Kidney (tissue), 22 donors: ENCODE measurements at places on chromosomes 3 and 15. TPM values are rescaled to one million over a fixed set of nuclear protein-coding genes. Genes with fewer than 3 reads are reported as not detected.

DNA sequence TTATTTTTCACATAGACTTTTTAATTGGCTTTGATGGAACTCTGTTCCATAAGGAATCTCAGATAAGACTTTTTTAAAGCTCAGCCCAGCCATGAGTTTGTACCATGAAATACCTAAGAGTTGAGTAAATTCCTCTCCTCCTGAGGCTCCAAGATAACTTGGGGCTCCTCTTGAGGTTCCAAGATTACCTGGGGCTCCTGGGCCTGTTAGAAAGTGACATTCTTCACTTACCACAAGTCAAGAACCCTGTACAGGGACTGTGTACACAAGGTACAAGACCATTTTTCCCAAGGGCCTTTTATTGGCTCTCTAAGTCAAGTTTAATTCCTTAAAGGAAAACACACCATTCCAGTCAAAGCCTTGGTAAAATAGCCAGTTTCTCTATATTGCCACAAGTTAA is 111.3 kb upstream of the PRR20G start:
- H3K4me1 ChIP-seq = no peaks in the 10 kb centered on the region
- no peak for DNase-seq
- H3K27me3 ChIP-seq = no peaks in the 10 kb centered on the region
- no peak overlapping the region for H3K4me3 ChIP-seq

GRCh38 chr15:96321639-96322535 is 8.6 kb upstream of the NR2F2 start:
- peak; percentile 85 for DNase-seq
- peak overlapping the region; percentile 95 for H3K27ac ChIP-seq
- H3K36me3 ChIP-seq = no peaks in the 10 kb centered on the region
- peak overlapping the region; percentile 71 for H3K4me3 ChIP-seq
- H3K4me1 ChIP-seq = peaks cover 10% of the 10 kb centered on the region

GRCh38 chr15:66935688-66936087 is 129.7 kb upstream of the SMAD3 start:
- H3K36me3 ChIP-seq = no peaks in the 10 kb centered on the region
- DNase-seq = no peak
- no peaks in the 10 kb centered on the region for H3K27me3 ChIP-seq
- H3K4me3 ChIP-seq = no peak overlapping the region

- H3K27ac ChIP-seq = peak overlapping the region; percentile 63
- peak; percentile 52 for DNase-seq
- peaks cover 26% of the 10 kb centered on the region for H3K4me1 ChIP-seq
- no peaks in the 10 kb centered on the region for H3K36me3 ChIP-seq
These were observed 6.9 kb downstream of the PLXND1 start for GRCh38 chr3:129599607-129600006.

GRCh38 chr15:68106656-68107055 is 52.5 kb downstream of the PIAS1 start:
- no peak overlapping the region for H3K27ac ChIP-seq
- no peak for DNase-seq
- H3K27me3 ChIP-seq = no peaks in the 10 kb centered on the region
- H3K36me3 ChIP-seq = peaks cover 5% of the 10 kb centered on the region
- H3K4me1 ChIP-seq = no peaks in the 10 kb centered on the region

DNA sequence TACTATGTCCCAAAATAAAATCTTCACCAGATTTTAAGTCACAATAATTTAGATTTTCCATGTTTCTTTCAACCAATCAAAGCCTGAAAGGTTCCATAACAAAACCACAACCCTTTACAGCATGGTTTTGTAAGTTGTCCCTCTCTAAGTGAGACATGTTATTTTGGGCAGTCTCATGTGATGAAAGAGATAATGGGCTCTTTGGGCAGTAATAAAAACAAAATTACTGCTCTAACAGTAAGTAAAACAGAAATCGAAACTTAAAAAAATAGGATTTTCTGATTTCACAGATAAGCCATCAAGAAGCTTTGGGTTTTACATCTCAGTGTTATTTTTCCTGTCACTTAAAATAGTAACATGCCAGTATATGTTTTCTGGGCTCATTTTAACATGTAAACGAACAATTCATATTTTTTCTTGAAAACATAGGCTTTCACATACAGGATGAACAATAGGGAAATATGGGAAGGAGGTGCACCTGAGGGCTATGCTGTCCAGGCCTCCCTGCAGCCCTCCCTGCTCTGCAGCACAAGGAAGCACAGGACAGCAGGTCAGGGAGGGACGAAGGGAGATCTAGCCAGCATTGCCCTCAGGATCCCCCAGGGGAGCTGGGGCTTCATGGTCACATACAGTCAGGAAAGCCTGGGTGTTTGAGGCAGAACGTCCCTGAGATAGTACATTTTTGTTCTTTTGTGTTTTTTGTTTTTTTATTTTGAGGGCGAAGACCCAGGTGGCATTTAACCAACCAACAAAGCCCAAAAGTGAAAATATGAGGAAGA is 157.4 kb downstream of the SHOX2 start:
- no peaks in the 10 kb centered on the region for H3K4me1 ChIP-seq
- H3K4me3 ChIP-seq = no peak overlapping the region
- H3K27ac ChIP-seq = no peak overlapping the region
- DNase-seq = no peak
- no peaks in the 10 kb centered on the region for H3K27me3 ChIP-seq

DNA sequence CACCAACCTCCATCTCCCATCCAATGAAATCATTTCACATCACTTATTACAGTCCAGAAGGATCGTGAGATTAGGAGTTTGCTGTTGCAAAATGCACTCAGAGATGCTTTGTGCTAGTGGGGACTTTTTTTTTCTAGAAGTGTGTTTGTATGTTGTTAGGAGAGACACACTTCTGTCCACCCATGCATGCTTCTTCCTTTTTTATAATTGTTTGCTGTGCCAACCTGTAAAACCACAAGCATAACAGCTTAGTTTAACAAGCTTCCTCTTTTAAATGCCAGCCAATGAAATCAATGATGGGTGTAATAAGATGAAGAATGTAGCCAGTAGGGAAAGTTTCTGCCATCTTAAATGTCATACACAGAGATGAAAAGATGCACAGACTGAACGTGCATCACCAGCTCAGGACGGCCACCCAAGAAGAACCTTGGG is 305.6 kb upstream of the STT3B start:
- H3K27me3 ChIP-seq = no peaks in the 10 kb centered on the region
- H3K4me3 ChIP-seq = no peak overlapping the region
- H3K36me3 ChIP-seq = no peaks in the 10 kb centered on the region
- no peaks in the 10 kb centered on the region for H3K4me1 ChIP-seq
- no peak overlapping the region for H3K27ac ChIP-seq

GRCh38 chr3:32614956-32615355 is 44.3 kb upstream of the DYNC1LI1 start:
- no peak overlapping the region for H3K27ac ChIP-seq
- no peaks in the 10 kb centered on the region for H3K27me3 ChIP-seq
- H3K4me3 ChIP-seq = no peak overlapping the region
- no peaks in the 10 kb centered on the region for H3K36me3 ChIP-seq
- DNase-seq = no peak

GRCh38 chr15:63587527-63587926 is 9.7 kb upstream of the FBXL22 start:
- no peaks in the 10 kb centered on the region for H3K27me3 ChIP-seq
- H3K4me1 ChIP-seq = no peaks in the 10 kb centered on the region
- no peak overlapping the region for H3K4me3 ChIP-seq

- H3K27ac ChIP-seq = no peak overlapping the region
- no peaks in the 10 kb centered on the region for H3K27me3 ChIP-seq
These were observed 11.4 kb downstream of the PRR20G start for GRCh38 chr3:127276396-127276795.

- no peaks in the 10 kb centered on the region for H3K27me3 ChIP-seq
- H3K36me3 ChIP-seq = no peaks in the 10 kb centered on the region
- H3K27ac ChIP-seq = no peak overlapping the region
- no peaks in the 10 kb centered on the region for H3K4me1 ChIP-seq
These were observed 16.2 kb upstream of the XIRP1 start for GRCh38 chr3:39208463-39209055.

- H3K4me1 ChIP-seq = peaks cover 2% of the 10 kb centered on the region
- no peak for DNase-seq
- peak overlapping the region; percentile 98 for H3K4me3 ChIP-seq
- no peak overlapping the region for H3K27ac ChIP-seq
These were observed 1.4 kb downstream of the PSMA4 start for GRCh38 chr15:78541744-78542034.

DNA sequence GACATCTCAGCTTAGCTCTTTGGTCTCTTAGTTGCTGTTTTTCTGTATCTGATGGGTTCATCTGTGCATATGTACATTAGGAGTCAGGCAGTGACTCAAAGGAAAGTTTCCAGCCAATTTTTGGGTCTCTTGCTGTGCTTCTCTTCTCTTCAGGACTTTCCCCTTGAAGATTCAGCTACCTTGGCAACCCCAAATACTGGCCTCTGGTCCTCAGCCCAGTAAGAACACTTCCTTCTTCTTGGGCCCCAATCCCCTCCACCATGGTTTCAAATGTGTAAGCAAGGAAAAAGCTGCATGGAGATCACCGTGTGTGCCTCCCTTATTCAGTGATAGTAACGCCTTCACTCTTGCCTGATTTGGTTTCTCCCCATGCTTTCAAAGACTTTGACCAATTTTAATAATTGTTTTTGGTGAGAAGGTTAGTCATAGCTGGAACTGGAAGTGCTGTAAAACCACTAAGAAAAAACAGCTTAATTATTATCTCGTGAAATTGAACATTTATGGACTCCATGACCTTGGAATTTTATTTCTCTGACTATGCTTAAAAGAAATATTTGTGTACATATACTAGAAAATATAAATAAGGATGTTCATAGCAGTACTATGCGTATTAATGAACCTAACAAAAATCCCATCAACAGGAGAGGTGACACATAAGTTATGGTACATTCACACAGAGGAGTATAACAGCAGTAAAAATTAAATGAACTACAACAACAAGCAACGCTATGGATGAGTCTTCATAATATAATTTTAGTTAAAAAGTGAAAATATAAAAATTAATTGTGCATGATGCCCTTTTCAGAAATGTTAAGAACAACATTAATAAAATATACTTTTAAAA is 125.3 kb upstream of the BCL6 start:
- H3K27me3 ChIP-seq = no peaks in the 10 kb centered on the region
- no peaks in the 10 kb centered on the region for H3K36me3 ChIP-seq
- no peak overlapping the region for H3K27ac ChIP-seq
- no peak overlapping the region for H3K4me3 ChIP-seq

GRCh38 chr3:67470207-67470606 is 184.2 kb downstream of the SUCLG2 start:
- no peak for DNase-seq
- H3K4me1 ChIP-seq = no peaks in the 10 kb centered on the region
- H3K27ac ChIP-seq = no peak overlapping the region
- H3K36me3 ChIP-seq = no peaks in the 10 kb centered on the region
- no peak overlapping the region for H3K4me3 ChIP-seq

DNA sequence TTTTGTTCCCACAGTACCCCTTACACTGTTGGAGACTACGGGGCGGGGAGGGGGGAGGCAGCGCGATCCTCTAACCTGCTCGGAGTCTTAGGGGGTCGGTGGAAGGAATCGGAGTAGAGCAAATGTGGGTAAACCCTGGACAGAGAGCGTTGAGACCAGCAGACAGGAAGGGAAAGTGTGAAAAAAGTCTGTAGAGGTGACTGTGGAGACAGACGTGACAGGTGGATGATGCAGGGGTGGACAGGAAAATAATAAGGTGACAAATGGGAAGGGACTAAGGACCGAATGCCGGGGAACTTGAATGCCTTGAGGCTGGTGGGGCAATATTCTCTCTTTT is 424 bp downstream of the EAF2 start:
- H3K4me3 ChIP-seq = peak overlapping the region; percentile 89
- H3K4me1 ChIP-seq = peaks cover 4% of the 10 kb centered on the region
- H3K27me3 ChIP-seq = no peaks in the 10 kb centered on the region
- peak overlapping the region; percentile 36 for H3K27ac ChIP-seq

DNA sequence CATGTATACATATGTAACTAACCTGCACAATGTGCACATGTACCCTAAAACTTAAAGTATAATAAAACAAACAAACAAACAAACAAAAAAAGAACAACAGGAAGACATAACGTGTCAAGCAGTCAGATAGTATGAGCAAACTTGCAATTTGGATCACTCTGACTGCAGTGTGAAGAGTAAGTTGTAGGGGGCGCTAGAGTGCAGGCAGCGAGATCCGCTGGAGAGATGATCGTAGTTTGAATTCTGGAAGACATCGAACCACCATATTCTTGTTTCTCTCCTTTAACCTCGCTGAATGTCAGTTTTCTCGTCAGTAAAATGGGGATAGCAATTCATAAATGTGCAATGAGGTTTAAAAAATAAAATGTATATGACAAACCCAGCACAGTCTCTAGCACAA is 165.2 kb upstream of the LMCD1 start:
- no peaks in the 10 kb centered on the region for H3K36me3 ChIP-seq
- no peaks in the 10 kb centered on the region for H3K4me1 ChIP-seq
- H3K4me3 ChIP-seq = no peak overlapping the region

DNA sequence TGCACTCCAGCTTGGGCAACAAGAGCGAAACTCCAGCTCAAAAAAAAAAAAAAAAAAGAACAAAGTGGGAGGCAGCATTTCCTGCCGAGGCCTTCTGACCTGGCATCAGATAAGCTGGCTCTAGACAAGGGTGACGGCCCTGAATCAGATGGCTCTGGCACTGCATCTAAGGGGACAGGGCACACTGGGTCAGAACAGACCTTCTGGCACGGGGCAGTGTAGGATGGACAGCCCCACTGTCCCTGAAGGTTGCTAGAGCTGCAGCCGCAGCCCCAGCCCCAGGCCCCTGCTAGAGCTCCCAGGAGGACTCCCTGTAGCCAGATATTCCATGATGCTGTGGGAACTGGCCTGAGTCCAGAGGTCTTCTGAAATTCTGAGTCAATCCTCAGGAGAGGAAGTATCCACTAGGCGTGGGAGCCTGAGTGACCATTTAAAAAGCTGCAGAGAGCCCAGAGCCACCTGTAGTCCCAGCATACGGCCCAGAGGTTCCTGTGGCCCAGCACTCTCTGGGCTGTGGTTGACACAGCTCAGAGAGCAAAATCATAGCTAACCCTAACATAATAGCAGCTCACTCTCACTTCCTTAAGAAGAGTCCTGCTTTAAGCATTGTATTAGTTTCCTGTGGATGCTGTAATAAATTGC is 69.2 kb upstream of the MFGE8 start:
- no peak overlapping the region for H3K27ac ChIP-seq
- no peaks in the 10 kb centered on the region for H3K36me3 ChIP-seq
- H3K27me3 ChIP-seq = no peaks in the 10 kb centered on the region
- no peak for DNase-seq
- no peak overlapping the region for H3K4me3 ChIP-seq
- no peaks in the 10 kb centered on the region for H3K4me1 ChIP-seq

Gene SYNM
- 23.2 TPM for total RNA-seq

Gene POC1A
- total RNA-seq = 2.2 TPM

Gene COL7A1
- total RNA-seq = 13.1 TPM

Gene CCR2
- 8.1 TPM for total RNA-seq

Gene SIDT1
- 4.9 TPM for total RNA-seq

Gene CCR5
- 4.4 TPM for total RNA-seq

Gene PIGZ
- 3.5 TPM for total RNA-seq

Gene MEX3B
- 0.91 TPM for total RNA-seq

Gene ST3GAL6
- total RNA-seq = 10.7 TPM

Gene TMEM158
- total RNA-seq = 5.1 TPM

Gene GRAMD2A
- total RNA-seq = 5.4 TPM
